NCI-H187 treated with DMSO at 0.1 percent for 48 hours (cell line): ENCODE measurements at places on chromosomes 5 and 9.

DNA sequence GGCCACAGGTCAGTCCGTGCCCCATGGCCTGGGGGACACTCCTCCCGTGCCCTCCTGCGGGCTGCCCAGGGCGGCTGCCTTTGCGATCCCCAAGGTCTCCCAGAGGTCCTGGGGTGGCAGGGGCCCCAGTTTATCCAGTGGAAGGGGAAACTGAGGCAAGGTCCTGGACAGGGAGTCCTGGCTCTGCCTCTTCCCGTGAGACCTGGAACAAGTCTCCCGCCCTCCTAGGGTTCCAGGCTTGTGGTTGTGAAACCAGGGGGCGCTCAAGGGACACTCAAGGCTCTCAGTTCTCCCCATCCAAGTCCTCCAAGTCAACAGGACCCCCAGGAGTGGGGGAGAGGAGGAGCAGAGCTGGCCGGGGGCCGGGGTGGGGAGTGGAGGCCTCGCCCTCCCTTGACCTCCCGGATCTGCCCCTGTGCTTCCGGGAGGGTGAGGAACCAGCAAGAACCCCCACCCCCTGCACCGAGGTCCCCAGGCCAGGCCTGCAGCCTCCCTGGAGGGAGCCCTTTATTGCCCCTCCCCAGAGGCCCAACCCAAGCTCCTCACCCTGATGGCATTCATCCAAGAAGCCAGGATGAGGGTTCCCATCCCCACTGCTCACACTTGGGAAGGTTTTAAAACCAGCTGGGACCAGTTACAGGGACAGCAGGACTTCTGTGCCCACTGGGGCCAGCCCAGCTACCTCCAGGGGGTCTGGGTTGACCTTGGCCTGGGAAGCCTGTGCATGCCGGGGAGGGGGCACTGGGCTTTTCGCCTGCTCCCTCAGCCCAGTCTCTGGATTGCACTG is 24.7 kb upstream of the TMEM250 start:
- no peak for DNase-seq

DNA sequence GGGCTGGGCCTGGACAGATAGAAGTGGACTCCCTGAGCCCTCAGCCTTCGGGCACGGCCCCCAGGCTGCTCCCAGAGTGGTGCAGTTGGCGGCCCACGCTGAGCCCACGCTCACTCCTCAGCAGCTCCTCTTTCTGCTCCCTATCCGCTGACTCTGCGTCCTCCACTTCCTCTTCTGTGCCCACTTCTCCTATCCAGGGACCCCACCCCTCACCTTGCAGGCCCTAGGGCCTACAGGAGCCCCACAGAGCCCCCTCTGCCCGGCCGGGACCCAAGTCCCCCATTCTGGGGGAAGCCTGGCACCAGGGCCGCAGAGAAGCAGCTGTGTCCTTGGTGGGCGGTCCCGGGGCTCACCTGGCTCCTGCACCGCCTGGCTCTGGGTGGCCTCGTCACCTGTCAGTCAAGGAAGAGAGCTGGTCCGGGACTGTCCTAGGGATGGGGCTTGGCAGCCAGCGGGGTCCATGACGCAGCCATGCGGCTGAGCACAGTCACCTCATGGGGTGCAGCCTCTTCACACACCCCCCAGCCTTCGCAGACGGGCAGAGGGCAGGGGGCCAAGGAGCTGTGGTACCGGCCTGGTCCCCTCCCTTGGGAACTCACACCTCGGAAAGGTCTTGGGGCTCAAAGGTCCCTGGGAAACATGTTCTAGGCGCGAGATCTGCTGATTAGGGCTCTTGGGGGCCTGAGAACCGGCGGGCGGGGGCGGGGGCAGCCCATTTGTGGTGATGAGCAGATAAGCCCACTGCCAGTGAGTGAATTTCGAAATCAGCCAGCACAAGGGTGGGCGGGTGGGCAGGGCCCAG is 5.4 kb upstream of the NRARP start:
- no peak for DNase-seq

DNA sequence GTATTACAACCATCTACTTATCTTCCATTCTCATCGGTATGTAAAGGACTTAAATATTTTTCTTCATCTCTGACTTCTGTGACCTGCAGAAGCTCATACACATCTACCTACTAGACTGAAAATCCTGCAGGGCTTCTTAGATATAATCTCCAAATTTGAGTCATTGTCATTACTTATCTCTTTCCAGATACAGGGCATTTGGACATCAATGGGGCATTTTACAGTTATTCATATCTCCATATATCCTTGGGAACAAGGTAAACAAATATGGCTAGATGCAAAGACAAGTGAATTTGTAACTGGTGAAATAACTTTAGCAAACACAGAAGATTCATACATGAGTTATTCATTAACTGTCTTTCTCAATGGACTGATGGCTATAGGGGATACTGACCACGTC is 37.7 kb upstream of the IL7R start:
- DNase-seq = no peak

DNA sequence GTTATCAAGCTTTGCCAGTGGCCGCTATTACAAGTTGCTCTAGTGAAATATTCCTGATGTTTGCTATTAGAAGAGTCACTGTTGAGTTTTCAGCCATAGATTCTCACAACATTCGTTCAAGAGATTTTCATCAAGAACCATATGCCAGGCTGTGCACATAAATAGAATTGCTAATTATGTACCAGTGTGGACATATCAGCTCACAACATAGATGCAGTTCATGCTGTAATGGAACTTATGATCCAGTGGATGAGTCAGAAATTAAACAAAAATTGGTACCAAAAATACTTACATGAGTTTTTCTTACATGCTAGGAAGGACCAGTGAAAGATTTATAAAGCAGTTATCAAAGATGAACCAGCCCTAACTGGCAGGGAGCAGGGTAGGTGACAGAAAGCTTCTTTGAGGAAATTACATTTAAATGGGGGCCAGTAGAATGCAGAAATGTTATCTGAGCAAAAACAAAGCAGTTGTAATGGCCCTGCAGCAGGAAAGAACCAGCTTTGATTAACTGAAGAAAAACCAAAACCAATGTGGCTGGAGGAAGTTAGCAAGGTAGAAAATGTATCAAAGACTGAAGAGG is 404.2 kb downstream of the DNAH5 start:
- DNase-seq = no peak

DNA sequence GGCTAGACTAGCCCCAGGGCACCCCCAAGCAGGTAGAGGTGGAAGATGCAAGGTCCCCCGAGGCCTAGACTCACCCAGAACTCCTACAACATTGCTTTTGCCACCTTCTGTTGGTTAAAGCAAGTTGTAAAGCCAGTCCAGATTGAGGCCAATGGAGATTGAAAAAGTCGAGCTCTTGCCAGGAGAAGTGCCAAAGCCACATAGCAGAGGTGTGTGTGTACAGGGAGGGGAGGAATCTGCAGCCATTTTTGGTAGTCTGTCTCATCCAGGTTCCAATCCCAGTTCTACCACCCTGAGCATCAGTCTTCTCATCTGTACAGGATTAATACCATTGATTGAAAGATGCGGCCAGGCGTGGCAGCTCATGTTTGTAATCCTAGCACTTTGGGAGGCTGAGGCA is 12.3 kb upstream of the URM1 start:
- no peak for DNase-seq

GRCh38 chr9:3467593-3468219 is 58.1 kb downstream of the RFX3 start:
- DNase-seq = no peak
